NCI-H446 (cell line): ENCODE measurements at places on chromosomes 6 and 20.

- DNase-seq: no peak
Measured at GRCh38 chr6:25175196-25175595, 104.0 kb upstream of the CARMIL1 start.

DNA sequence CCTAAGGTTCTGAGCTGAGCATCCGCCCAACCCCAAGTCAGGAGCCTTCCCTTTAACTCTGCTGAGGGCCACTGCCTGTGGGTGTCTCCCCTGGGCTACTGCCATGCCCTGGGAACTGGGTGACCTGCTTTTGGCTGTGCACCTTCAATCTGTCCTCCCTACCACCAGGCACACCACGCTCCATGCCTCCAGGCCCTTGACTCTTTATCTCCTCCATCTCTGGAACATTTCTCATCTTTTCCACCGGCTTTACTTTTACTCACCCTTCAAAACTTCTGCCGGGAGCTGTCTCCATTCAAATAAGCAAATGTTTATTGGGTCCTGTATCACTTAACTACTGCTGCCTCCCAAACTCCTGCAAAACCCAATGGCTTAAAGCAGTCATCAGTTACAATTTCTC, 83.3 kb upstream of the NHSL1 start:
- DNase-seq: no peak

GRCh38 chr6:135097172-135097571, 42.5 kb upstream of the HBS1L start:
- no peak for DNase-seq

- no peak for DNase-seq
Measured at GRCh38 chr20:4041748-4042411, 26.5 kb upstream of the RNF24 start.

DNA sequence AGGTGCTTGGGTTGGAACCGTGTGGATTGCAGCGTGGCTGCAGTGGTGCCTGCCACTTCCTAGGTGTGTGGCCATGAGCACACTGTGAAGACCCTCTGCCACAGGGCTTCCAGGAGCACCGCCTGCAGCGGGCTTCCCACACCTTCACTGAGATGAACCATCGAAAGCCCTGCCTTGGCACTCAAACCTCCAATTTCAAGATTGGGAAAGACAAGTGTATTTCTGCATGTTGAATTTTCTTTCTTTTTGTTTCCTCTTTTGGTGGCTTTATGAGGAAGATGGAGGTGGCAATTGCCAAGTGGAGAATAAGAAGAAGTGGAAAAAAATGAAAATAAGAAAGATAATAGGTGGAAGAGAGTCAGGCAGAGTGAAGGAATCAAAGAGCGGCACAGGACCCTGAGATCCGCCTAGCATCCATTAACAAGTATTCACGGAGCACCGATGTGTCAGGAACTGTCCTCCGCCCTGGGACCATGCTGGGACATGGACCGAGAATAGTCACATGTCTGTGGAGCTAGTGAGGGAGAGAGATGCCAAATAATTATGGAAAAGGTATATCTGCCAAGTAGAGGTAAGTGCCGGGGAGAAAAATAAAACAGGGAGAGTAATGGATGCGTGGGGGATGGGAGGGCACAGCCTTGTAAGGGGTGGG, 159.9 kb downstream of the BCAS1 start:
- no peak for DNase-seq

DNA sequence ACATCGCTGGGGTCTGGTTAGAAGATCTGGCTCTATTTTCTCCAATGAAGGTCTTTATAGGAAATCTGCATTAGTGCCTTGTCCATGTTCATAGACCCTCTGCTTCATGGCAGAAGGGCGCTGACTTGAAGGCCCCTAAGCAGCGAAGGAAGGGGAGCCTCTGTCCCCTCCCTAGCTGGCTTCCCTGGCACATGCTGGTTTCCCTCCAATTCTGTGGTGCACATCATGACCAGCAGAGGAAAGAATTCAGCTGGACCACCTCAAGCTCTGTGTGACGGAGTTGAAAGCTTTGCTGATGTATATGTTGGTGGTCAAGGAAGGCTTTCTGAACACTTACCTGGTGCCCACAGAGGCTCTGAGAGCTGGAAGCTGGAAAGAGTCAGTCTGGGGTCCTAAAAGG, 129.7 kb upstream of the MYLIP start:
- no peak for DNase-seq

GRCh38 chr20:32841632-32842031, 17.1 kb upstream of the EFCAB8 start:
- DNase-seq: no peak

DNA sequence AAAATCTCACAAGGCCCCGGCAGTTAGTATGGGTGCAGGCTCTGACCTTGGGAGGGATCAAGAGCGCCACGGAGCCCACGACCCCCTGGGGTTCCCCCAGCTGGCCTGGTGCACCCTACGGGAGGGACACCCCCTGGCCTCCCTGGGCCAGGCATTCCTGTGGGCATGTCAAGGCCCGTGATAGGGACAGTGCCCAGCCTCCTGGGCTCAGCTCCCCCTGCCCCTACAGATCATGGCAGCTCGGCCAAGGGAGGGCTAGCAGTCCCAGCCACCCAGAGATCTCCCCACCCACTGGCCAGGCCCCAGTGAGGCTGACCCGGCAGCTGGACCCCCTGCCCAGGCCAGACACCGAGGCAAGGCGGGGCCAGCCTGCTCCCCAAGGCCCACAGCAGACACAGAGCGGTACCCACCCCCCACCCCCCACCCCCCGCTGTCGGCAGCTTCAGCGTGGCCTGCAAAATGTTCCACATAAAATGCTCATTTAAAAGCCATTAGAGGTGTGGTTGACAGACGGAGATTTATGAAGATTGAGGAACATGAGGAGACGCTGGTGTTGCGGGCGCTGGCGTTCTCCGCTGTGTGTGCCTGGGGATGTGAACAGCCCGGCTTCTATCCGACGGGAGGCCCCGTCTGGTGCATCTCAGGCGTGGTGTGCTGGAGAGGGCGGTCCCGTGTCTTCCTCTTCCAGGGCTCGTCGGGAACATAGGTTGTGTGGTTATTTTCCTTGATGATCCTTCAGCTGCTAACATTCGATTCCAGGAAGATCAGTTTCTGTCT, 188.5 kb downstream of the TAF4 start:
- DNase-seq: no peak

DNA sequence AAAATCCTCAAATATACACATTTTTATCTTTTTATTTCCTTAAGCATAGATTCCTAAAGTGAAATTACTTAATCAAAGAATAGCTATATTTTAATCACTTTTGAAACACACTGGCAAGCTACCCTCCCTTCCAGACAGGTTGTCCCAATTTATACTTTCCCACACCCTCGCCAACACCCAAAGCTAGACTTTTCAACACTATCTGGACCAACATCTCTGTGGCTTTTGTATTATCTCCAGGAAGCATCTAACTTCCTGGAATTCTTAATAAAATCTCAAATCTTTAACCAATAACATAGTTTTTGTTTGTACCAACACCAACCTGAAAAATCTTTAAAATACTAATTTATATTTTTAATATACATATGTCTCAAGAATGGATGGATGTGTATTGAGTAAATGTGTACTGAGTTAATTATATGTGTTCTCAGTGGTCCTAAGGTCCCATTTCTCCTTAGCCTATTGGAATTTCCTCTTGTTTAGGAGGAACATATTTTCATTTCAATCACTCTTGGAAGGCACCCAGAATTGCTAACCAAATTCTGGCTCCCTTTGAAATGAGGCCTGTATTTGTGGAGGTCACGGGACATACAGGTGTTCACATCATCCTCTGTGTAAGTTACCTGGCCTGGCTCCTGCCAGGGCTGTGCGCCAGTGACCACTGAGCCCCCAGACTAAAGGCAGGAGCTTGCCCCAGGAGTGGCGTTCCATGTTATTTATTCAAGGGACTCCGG, 17.4 kb upstream of the GFOD1 start:
- no peak for DNase-seq

DNA sequence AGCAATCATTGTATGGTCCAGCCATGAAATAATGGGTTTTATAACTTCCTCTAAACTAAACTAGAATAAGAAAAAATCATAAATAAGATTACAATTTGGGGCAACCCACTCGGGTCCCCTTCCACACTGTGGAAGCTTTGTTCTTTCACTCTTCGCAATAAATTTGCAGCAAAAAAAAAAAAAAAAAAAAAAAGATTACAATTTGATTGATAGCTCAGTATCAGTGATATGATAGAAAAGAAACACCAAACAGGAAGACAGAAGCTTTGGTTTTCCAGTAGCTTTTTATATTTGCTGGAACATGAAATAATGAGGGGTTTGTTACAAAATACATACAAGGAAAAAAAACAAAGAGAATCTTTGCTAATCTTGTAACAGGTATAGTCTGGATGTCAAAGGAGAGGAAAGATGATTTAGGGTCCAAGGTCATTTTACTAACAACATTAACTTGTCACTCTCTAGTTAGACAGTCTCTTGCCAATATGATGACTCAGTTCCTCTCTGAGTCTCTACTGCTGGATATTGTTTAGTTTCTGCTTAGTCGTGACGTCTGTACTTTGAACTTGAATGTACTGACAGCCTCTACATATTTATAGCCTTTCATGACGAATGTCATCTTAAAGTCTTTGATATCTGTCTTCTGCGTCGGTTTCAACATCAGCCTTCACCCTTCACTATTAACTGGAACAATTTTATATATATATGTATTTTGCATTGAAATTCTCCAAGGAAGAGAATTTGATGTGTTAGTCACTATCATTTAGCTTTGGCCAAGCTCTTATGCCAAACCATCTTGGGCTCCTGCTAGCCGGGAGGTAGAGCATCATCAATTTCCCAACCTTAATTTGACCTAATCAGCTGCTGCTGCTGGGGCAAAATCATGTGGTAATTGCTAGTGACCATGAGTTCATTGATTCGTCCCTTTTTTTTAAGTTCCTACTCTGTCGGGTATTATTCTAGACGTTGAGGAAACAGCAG, 213.1 kb upstream of the STXBP5 start:
- no peak for DNase-seq

DNA sequence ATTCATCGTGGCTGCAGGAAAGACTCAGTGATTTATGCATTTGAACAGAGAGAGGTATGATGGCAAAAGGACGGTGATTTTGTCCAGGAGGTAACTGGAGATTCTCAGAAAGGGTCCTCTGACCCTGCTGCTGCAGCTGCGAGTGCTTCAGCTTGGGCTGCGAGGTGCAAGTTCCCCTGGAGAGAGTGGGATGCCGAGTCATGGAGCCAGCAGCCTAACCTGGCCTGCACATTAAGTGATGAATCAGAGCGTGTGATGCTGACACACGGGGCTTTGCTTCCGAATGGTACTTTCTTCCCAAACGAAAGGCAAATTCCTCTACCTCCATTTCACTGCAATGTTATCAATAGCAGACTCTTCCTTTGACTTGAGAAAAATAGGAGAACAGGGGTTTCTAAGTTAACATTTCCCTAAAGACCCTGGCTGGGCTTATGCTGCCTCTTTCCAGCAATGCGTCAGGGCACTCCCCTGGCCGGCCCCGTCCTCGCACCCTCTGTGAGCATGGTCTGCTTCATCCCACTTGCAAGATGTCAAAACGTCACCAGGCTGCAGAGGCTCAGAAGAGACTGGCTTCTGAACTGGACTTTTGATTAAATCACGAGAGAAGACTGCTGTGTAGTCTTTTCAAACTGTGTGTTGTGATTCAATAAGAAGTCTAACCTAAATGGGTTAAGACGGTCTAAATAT, 628.0 kb upstream of the AGPAT4 start:
- no peak for DNase-seq

GRCh38 chr6:40369891-40370290, 217.3 kb downstream of the LRFN2 start:
- no peak for DNase-seq

GRCh38 chr6:163354761-163355425, 59.6 kb upstream of the QKI start:
- DNase-seq: no peak

DNA sequence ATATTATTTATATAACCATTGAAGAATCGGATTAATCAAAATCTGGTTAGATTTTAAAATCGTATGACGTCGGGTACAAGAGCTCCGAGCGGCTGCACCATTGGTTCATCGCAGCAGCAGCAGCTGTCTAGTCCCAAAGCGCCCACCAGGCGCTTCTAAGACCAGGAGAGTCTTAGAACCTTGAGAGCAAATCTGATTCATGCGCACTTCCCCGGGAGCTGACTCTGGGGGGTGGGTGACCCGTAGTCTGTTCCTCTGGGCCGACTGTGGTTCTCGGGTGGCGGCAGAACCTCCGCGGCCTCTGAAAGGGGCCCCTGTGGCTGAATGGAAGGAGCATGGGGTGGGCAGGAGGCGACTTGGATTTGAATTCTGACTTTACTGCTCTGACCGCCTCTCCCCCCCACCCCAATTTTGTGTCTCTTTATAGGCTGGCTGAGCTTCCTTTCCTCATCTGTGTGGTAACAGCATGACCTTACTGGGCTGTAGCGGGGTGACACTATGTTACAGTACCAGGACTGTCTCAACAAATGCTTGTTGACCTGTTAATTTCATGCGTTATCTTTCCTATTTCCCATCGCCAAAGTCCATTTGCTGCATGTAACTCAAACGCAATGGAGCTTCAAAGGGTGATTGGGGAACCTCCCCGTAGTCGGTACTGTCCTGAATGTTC, 119.7 kb downstream of the RTN4IP1 start:
- DNase-seq: no peak

- DNase-seq: no peak
Measured at GRCh38 chr6:21061892-21062291, 527.6 kb downstream of the CDKAL1 start.

DNA sequence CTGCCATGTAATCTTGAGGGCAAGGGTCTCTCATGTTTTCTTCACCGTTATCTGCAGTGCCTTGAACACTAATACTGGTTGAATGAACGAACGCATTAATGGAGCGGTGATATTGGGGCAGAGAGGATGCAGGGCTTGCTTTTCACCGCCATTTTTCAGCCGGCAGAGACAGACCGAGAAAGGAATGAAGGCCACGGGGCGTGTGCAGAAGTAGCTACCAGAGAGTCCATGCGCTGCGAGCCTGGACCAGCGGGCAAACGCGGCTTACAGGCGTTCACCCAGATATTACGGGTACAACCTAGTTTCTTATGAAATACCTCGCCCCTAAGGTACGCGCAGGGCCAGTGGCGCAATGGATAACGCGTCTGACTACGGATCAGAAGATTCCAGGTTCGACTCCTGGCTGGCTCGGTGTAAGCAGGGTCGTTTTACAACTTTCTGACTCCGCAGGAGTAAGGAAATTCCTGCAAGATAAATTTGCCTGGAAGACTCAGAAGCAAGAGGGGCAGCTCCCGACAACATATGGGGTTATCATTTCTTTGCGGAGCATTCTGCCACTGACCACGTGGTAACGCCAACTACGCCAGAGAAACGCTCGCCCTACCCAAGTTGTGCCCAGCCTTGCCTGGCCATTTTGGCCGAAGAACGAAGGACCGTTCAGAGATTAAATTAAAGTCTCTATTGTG, 863 bp upstream of the HMGN4 start:
- peak; percentile 94 for DNase-seq

- DNase-seq: peak; percentile 97
Measured at GRCh38 chr6:26123947-26124780, 36.9 kb downstream of the HFE start.

DNA sequence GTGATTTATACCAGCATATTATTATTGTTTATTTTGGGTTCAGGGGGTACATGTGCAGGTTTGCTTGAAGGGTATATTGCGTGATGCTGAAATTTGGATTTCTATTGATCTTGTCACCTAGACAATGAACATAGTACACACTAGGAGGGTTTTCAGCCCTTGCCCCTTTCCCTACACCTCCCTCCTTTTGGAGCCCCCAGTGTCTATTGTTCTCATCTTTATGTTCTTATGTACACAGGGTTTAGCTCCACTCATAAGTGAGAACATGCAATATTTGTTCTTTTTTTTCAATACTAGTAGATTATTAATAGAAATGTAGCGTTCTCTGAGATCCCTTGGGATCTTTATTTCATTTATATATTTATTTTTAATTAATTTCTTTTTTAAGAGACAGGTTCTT, 79.2 kb upstream of the MRAP2 start:
- DNase-seq: no peak

GRCh38 chr6:117555882-117556498, 46.3 kb downstream of the GOPC start:
- DNase-seq: peak; percentile 34
